ENCODE measurements at places on chromosomes 16 and 17.

DNA sequence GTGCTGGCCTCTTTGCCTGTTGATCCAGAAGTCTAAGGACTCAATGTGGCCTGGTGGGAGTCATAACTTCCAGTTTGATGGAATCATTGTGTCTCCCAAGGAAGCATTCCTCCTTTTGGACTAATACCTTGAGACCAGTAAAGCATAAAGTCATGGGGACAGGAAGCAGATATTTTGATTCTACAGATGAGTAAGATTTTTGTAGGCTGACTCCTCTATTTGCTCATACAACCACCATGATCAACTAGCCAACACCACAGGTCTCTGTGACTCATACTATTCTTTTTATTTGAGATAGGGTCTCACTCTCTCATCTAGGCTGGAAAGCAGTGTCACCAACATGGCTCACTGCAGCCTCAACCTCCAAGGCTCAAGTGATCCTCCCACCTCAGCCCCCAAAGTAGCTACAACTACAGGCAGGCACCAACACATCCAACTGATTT lies 6.2 kb downstream of the MT2A start:
- no peak for DNase-seq

GRCh38 chr17:6940186-6940649 lies 55.6 kb upstream of the ALOX12 start:
- no peak for DNase-seq

- no peak for DNase-seq
These were observed 34.8 kb downstream of the CYB5D2 start for GRCh38 chr17:4177806-4178205.

- DNase-seq: no peak
These were observed 41.2 kb downstream of the TTC19 start for GRCh38 chr17:16040710-16041251.

GRCh38 chr17:75013092-75013559 lies 656 bp downstream of the MRPL58 start:
- no peak for DNase-seq

GRCh38 chr17:30375661-30376060 lies 3.1 kb upstream of the CPD start:
- DNase-seq: no peak

DNA sequence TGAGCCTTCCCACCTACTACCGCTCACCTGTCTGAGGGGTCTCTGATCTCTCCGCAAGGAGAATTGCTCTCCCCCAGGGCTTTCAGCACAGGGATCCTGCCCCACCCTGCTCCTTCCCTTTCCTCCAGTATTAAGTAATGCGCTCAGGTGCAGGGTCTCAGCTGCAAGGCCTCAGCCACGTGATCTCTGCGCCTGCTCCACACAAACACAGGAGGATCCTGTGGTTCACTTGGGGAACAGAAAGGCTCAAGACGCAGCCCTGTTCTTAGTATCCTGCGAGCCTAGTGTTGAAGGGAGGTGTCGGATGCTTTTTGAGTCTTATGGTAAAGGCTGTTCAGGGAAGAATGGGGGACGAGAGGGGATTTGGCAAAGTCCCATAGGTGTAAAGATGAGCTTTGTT lies 41.6 kb upstream of the GCSH start:
- DNase-seq: no peak

GRCh38 chr17:71085238-71086033 lies 916.1 kb downstream of the KCNJ2 start:
- no peak for DNase-seq

GRCh38 chr17:39175695-39176093 lies 9.7 kb upstream of the ARL5C start:
- DNase-seq: no peak

DNA sequence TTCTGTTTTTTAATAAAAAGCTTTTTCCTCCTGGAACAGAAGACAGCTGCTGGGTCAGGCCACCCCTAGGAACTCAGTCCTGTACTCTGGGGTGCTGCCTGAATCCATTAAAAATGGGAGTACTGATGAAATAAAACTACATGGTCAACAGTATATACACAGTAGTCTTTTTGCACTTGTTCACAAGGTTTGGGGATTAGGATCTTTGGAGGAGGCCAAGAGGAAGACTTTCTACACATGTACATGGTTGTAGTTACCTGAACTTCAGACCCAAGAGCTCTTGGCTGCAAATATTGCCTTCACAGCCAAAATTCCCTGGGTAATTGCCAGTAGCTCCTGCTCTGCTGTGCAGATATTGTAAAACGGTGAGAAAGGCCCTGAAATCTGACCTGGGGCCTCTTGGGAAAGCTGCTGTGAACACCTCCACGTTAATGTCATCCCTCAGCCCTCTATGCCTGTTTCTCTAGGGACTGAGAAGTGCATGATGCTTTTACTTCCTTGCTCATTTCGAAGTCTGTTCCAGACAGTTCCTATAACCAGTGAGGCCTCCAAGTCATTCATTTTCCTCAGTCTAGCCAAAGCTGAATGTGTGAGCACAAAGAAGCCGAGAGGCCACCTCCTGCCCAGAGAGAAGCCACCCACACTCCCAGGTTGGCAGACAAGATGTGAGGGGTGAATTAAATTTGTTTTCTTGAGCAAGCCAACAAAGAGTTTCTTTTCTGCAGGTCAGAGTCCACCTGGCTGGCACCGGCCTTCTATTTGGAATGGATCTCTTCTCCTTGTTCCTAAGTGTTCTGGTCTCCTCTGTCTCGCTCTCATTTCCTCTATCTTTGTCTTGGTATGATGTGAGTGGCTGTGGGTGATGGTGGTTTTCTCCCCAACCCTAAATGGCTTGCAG lies 15.9 kb downstream of the ANKRD40 start:
- DNase-seq: no peak

- no peak for DNase-seq
These were observed 124.0 kb downstream of the SEC14L1 start for GRCh38 chr17:77264617-77265230.

- no peak for DNase-seq
These were observed 31.5 kb downstream of the QPRT start for GRCh38 chr16:29710227-29711219.

GRCh38 chr17:83176623-83177583 lies 97.5 kb downstream of the METRNL start:
- DNase-seq: no peak

DNA sequence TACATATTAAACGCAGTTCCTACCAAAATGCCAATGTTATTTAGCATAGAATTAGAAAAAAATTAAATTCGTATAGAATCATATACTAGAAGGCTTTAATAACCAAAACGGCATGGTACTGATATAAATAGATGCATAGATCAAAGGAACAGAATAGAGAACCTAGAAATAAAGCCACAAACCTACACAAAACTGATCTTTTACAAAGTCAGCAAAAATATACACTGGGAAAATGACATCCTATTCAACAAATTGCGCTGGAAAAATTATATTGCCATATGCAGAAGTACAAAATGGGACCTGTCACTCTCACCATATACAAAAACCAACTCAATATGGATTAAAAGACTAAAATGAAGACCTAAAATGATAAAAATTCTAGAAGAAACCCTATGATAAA lies 1882.6 kb downstream of the TP53TG3F start:
- no peak for DNase-seq

- DNase-seq: no peak
These were observed 43.6 kb downstream of the C16orf95 start for GRCh38 chr16:87273471-87274030.

- DNase-seq: no peak
These were observed at the start of gene GRIN2C for GRCh38 chr17:74859459-74860228. GRIN2C (minus strand) TSS chr17:74859885; CDS start chr17:74855092, 4,793 bp downstream.

DNA sequence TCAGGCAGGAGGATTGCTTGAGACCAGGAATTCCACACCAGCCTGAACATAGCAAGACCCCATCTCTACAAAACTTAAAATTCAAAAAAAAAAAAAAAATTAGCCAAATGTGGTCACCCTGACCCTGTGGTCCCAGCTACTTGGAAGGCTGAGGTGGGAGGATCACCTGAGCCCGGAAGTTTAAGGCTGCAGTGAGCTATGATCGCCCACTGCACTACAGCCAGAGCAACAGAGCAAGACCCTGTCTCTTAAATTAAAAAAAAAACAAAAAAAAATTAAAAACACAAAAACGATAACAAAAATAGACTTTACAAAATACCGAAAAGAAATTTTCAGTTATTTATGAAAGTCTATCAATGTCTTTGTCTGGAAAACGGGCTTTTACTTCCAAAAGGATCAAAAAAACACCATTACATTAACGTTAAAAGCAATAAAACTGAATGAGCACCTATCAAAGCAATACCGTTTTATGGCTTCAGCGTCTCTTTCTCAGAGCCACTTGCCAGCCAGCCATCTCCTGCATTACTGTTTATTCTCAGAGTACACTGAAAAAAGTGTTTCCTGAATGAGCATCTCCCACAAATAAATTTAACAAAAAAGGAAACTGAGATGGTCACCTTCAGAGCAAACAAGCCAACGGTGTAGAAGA lies 6.1 kb downstream of the USP7 start:
- DNase-seq: no peak

- peak; percentile 74 for DNase-seq
These were observed 9.0 kb downstream of the CAPNS2 start for GRCh38 chr16:55575496-55575895.

- DNase-seq: no peak
These were observed 981 bp downstream of the BEAN1 start for GRCh38 chr16:66427871-66428681.

GRCh38 chr17:76273445-76274111 lies 8.4 kb downstream of the UBALD2 start:
- DNase-seq: no peak

DNA sequence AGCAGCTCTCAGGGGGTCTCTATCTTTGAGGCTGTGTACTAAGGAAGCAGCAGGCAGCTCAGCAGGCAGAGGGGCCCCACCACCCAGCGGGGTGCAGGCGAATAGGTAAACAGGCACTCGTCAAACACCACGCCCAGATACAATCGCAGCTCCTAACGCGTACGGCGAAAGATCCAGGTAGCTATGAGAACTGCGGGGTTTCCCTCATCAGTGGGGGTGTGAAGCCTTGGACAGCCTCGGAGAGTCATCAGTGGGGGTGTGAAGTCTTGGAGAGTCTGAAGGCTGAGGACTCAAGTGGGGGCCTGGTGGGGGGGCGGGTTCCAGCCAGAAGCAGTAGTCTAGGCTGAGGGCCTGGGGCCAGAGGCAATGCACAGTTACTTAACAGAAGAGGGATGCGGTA lies 69.0 kb downstream of the RTN4RL1 start:
- DNase-seq: no peak

- no peak for DNase-seq
These were observed 23.1 kb upstream of the ACSF3 start for GRCh38 chr16:89070590-89070989.

DNA sequence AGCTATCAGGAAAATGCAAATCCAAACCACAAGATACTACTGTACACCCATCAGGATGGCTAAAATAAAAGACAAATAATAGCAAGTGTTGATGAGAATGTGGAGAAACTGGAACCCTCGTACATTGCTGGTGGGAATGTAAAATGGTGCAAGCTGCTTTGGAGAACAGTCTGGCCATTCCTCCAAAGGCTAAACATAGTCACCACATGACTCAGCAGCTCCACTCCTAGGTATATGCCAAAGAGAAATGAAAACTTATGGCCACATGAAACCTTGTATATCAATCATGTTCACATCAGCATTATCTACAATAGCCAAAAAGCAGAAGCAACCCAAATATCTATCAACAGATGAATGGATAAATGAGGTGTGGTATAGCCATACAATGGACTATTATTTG lies 28.5 kb downstream of the VAC14 start:
- DNase-seq: no peak

DNA sequence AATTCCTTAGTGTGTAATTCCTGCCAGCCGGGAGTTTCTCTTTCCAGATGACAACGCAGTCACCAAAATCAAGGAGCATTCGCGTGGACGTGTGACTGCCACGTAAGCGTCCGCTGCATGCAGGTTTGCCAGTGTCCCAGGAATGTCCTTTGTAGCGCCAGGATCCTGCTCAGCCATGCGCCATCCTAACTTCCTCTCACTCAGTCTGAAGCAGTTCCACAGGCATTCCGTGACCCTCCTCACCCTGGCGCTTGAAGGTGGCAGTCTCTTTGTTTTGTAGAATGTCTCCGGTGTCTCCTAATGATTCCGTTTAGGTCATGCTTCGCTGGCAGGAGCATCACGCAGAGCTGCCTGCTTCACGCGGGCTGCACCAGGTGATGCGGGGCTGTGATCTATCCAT lies 88.6 kb downstream of the RPTOR start:
- DNase-seq: no peak
